ENCODE measurements at places on chromosomes 2 and 18.

DNA sequence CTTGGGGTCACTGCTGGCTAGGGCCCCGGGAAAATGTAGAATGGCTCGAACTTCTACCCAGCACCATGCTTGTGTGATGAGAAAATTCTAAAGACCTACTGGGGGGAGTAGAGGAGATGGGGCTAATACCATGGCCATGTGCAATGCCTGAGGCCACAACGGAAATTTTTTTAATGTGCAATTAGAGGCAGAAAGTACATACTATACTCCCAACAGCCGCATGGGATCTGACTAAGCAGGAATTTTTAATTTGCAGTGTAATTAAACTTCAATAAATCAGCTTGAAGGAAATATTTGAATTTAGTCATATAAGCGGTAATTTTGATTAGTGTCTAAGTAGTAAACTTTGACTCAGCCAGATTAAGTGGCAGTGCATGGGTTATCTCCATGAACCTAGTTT lies 53.2 kb upstream of the CNGA3 start:
- DNase-seq = no peak

DNA sequence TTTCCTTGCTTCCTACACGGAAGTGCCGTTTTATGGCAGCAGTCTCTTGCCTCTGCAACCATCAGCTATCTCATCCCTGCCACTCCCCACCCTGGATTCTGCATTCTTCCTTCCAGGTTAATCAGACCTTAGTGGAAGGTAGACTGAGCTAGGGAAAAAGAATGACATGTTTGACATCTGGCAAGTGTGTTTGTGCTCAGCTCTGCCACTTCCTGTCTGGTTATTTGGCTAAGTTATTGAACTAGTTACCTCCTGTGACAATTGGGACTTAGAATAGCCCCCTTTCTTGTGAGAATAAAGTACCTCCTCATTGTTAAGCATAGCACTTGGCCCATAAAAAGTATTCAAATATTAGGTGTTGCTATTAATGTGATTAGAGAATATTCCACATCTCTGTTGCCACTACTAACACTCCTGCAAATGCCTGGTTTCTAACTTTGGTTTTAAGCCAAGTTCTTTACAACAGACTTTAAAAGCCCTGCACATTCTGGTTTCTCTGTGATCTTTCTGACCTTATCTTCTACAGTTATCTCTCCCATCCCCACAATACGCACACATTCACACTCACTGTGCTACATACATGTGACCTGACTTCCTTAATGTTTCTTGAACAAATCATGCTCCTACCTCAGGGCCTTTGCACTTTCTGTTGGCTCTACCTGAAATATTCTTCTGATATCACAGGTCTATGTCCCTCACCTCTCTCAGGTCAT lies 10.8 kb upstream of the MAPRE2 start:
- DNase-seq = peak; percentile 50

DNA sequence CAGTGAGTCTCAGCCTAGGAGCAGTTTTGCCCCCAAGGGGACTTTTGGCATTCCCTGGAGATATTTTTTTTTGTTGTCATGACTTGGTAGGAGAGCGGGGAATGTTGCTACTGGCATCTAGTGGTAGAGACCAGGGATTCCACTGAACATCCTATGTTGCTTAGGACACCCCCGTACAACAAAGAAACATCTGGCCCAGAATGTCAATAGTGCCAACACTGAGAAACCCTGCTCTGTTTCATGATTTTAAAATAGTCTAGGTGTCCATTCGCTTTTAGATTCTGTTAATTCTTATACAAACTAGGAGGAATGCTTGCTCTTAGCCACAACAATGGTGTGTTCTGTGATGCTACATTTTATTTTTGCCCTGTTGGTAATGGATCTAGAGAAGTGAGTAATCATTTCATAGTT lies 225.8 kb upstream of the SIX3 start:
- DNase-seq = peak; percentile 9

GRCh38 chr18:79708412-79708811 lies 28.8 kb downstream of the CTDP1 start:
- DNase-seq = no peak

GRCh38 chr2:30030361-30030760 lies 109.0 kb upstream of the ALK start:
- DNase-seq = peak; percentile 19

- DNase-seq = no peak
Measured at GRCh38 chr2:14524041-14524802, 108.3 kb upstream of the LRATD1 start.

DNA sequence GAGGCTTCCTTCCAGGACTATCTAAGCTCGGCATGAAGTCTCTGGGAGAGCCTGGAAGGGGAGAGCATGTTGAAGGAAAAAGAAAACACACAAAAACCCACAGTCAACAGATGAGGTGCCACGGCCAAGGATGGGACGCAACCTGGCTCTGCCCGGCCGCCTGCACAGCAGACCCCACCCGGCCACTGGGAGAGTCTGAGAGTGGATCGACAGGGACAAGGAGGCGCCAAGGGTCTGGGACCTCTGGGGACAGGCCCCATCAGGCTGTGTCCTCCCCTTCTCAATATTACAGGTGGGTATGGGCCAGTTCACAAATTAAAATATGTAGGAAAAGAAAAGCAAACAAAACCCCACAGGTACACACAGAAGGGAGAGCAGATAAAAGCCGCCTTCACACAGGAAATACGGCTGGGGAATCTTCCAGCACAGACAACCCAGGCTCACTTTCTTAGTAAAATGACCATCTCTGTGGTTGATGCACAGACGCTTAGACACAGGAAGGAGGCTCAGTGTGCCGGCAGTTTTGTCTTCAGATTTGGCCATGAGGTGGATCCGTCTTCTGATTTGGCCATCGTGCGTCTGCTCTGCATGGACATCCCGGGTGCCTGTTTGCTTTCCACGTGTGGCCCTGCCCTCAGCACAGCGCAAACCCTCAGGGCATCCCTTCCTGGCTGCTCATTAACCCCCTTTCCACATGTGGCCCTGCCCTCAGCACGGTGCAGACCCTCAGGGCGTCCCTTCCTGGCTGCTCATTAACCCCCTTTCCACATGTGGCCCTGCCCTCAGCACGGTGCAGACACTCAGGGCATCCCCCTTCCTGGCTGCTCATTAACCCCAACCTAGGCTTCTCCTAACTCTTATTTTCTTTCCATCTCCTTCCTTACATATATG lies 138.4 kb downstream of the EIPR1 start:
- no peak for DNase-seq

- no peak for DNase-seq
Measured at GRCh38 chr2:216318521-216318874, 53.8 kb downstream of the MARCHF4 start.

Data from NCI-H510A treated with DMSO at 0.1 percent for 48 hours (cell line).